IPS DF 6.9 (cell line): ENCODE measurements at places on chromosomes 12 and 14.

DNA sequence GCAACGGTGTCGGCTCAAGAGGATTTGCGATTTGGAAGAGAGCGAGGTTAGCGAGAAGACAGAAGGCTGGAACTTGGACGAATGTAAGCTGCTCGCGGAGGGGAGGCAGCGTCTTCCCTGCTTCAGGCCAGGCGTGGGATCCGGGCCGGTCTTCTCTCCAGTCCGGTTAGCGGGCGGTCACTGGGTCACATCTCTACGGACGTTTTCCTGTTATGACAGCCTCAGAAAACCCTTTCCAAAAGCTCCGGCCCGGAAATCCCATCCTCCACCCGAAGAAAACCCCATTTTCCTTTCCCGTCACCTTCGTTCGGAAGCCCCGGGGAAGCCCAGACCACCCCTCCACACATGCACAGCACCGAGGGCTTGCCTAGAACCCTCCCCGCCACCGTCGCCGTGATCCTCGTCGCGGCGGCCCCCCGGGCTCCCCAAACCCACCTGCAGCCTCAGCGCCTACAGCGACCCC, 268 bp downstream of the NDUFB1 start:
- DNase-seq, result no peak

GRCh38 chr12:26242683-26243082, 47.3 kb downstream of the SSPN start:
- no peak for DNase-seq

GRCh38 chr12:75478116-75478794, 2.3 kb upstream of the GLIPR1 start:
- no peak for DNase-seq

GRCh38 chr14:80605536-80605935, 336.0 kb downstream of the CEP128 start:
- no peak for DNase-seq

DNA sequence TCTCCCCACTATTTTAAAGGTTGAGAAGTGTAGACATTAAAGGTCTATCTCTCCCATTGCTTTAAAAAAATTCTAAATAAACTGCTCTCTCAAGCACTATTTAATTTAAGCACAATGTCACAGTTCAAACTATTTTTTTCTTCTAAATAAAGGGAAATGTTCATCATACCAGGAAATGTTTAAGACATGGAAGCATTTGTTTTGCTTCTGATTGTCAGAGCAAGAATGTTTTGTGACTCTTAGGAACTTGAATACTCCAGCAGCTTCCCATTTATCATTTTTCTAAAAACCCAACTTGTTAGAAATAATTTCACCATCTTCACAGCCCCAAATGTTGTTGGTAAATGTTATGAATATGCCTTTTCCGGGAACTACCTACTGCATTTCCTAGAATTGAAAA, 121.8 kb upstream of the NTF3 start:
- DNase-seq, result no peak

DNA sequence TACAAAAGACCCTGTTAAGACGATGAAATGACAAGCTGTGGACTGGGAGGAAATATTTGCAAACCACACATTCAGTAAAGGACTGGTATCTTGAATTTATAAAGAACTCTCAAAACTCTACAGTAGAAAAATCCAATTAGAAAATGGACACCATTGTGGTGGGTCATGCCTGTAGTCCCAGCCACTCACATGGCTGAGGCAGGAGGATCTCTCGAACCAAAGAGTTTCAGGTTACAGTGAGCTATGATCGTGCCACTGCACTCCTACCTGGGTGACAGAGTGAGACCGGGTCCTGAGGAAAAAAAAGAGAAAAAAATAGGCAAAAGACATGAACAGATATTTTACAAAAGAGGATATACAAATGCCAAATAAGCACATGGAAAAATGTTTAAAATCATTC, 41.9 kb downstream of the TTC6 start:
- DNase-seq, result no peak

DNA sequence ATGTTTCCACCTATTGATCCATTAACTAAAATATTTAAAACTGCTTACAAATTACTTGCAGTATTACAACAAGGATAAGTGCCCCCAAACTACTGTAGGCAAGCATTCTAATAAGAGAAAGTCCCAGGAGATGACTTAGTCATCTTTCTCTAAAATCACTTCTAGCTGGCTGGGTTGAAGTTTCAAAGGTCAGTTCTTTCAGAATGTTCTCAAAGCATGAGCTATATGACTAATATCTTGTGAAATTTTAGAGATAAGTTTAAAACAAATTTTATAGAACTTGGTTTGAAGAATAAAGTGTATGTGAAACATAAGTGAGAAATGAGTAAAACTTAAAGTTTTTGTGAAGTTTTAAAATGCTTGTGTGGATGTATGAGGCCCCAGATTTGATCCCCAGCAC, 24.3 kb upstream of the OR6J1 start:
- DNase-seq, result no peak

GRCh38 chr14:23034498-23035302, at the start of gene PSMB5:
Gene PSMB5, minus strand, starts transcription at chr14:23034900. Its CDS starts 19 bp downstream, at chr14:23034881.
- DNase-seq, result peak; percentile 97

- no peak for DNase-seq
Measured at GRCh38 chr12:3150931-3151835, 74.0 kb downstream of the TSPAN9 start.

GRCh38 chr12:18953505-18953904, 176.0 kb upstream of the PLEKHA5 start:
- no peak for DNase-seq

GRCh38 chr14:84006643-84007155, 1523.2 kb upstream of the FLRT2 start:
- DNase-seq, result no peak

DNA sequence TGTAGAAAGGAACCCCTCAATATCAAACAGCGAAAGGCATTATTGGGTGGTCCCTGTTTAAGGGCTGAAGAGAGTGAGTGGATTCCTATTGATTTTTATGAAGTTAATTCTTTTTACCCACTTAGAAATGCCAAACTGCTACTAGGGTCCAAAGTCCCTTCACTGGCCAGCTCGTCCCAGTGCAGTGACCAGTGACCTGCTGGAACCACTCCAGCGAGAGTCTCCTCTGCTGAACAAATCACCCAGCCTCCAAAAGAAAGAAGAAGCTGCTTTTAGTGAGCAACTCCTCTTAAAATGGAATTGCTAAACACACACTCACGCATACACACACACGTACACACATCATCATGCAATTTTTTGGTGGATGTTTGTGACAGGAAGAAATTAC, 198.2 kb upstream of the PLEKHG7 start:
- DNase-seq, result no peak

DNA sequence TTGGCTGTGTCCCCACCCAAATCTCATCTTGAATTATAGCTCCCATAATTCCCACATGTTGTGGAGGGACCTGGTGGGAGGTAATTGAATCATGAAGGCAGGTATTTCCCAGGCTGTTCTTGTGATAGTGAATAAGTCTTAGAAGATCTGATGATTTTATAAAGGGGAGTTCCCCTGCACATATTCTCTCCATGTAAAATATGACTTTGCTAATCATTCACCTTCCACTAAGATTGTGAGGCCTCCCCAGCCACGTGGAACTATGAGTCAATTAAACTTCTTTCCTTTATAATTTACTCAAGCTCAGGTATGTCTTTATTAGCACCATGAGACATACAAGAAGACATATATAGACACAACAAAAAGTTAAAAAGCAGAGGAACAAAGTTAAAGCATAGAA, 120.0 kb downstream of the CPNE8 start:
- DNase-seq, result no peak

DNA sequence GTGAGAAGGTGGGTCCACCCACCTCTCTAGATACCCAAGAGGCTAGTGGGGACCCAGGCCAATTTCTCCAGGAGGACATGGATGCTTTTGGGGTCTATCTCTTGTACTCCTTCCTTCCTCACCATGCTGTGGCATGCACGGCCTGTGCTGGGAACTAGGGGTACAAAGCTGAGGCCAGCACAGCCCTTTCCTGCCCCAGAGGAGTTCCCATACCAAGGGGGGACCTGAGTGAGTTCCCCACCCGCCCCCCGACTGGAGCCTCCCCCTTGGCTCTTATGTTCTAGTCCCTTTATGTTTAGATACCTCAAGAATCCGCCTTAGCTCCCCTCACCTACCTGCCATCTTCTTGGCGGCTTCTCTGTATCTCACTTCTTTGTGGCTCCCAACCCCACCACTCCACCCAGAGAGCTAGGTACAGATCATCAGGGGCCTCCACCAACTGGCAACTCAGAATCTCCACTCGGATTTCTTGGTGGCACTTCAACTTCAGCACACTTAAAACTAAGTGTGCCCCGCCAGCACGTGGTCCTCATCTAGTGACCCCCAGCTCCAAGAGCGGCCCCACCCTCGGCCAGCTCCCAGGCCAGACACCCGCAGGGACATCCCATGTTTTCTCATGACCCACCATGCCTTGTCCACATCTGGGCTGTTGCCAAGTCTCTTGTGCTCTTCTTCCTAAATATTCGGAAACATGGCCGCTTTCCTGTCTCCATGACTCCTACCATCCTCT, 115.2 kb upstream of the RTL1 start:
- no peak for DNase-seq

GRCh38 chr12:19666070-19666469, 226.8 kb downstream of the AEBP2 start:
- no peak for DNase-seq

DNA sequence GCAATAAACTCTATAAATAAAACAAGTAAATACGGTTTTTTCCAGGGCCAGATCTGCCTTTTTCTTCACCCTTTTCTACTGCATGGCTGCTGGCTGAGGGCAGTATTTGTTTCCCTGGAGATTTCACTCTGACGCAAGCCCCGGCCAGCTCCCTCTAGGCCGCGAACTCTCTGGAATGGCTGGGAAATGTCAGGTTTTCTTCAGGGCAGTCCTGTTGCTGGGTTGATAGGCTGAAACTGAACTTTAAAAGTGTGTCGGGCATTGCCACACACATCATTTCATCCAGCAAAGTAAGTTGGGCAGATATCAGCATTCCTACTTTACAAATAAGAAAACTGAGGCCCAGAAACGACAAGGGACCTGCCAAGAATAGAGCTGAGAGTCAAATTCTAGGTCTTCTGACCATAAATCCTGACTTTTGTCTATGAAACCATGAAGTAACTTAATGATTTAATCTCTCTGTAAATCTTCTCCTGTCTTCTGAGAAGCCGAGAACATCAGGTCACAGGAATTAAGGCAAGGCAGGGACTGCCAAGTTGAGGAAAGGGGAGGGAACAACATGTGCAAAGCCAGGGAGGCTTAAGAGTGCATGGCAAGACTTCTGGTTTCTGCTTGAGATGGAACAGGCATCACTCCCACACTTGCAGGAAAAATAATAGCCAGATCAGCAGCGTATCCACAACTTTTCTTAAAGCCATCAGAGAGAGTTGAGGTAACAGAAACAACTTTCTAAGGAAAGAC, 205.0 kb upstream of the CCDC196 start:
- DNase-seq, result no peak

DNA sequence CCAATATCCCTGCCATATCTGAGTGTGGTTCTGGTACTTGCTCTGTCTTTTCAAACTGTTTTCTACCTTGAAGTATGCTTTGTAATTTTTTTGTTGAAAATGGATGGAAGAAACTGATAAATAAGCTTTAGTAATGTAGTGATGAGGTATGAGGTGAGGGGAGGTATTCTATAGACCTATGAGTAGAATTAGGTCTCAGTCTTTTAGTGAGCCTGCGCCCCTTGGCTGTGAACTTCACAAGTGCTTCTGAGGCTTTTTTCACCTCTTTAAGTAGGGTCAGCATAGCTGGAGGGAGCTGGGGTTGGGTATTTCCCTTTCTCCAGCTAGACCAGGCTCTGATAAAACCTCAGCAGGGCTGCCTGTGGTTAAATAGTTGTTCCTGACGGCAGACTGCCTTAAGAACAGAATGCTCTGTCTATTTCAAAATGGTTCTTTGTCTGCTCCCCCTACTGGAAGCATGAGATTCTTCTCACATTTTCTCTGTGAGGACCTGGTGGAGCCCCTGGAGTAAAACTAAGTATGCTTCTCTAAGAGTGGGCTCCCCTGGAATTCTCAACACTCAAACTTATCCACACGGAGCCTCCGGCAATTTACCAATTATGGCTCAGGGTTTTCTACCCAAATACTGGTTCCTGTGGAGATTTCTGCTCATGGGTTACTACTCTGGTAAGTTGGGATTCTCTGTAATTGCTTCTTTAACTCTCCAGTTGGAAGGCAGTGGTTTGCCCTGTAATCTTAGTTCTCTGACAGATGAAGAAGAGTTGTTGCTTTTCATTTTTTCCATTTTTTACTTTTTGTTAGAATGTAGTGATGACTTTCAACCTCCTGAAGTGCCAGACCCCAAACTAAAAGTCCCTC, 13.1 kb downstream of the KRT5 start:
- no peak for DNase-seq

DNA sequence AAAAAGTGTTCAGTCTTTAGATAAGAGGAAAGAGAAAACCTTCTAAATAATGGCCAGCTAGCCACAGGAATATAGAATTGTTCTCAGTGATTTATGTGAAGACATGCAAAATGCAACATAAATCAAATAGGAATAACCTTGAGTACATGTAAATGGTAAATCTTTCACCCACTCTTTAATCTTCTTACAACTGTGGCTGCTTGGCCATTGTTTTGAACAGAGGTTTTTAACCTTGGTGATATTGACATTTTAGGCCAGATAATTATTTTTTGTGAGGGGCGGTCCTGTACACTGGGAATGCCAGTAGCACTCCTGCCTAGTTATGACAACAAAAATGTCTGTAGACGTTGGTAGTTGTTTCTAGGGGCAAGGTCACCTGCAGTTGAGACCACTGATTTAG, 479.9 kb upstream of the NOVA1 start:
- DNase-seq, result no peak

DNA sequence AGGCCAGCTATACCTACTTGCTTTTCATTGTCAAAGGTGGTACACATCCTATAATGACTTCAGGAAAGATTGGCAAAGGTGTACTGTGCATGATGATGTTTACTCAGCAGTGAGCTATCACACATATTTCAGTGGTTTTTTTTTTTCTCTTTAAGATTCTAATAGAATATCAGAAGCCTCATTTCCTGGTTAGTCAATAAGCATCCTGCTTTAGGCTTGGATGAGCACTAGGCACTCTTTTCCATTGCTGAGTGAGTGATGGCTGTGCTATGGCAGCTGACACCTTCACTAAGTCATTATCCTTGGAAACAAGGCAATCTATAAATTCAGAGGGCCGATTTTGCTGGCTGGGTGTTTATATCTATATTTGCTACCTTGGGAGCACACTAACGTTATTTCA, 161.1 kb upstream of the RASSF8 start:
- DNase-seq, result no peak

DNA sequence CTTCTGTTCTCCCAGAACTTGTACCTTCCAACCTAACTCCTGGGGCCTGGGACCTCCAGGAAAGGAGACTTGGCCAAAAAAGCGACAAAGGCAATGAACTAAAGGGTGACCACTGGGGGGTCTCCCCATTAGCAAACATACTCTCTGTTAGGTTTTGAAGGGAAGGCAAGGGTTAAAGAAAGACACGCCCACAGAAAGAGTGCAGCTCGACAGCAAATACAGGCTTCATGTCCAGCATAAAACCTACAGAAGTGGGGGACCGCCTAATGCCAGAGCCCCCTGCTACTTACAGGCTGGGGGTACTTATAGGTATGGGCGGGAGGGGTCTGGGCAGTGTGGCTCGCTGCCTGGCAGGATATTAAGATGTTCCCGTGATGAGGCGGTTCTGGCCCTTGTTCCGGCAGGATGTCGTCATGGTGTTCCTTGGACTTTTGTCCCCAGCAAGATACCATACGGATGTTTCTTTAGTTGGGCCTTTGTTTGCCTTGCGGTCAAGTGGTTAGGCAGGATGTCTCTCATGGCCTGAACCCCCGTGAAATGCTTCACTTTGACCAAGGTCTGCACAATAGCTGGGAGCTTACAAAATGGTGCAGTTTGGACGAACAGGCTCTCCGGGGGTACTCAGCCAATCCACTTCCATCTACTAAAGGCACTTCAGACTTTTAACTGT, 53.4 kb downstream of the PRMT8 start:
- DNase-seq, result no peak

GRCh38 chr12:91098461-91098860, 12.8 kb downstream of the LUM start:
- no peak for DNase-seq
